ENCODE measurements at places on chromosomes 3 and 15.

DNA sequence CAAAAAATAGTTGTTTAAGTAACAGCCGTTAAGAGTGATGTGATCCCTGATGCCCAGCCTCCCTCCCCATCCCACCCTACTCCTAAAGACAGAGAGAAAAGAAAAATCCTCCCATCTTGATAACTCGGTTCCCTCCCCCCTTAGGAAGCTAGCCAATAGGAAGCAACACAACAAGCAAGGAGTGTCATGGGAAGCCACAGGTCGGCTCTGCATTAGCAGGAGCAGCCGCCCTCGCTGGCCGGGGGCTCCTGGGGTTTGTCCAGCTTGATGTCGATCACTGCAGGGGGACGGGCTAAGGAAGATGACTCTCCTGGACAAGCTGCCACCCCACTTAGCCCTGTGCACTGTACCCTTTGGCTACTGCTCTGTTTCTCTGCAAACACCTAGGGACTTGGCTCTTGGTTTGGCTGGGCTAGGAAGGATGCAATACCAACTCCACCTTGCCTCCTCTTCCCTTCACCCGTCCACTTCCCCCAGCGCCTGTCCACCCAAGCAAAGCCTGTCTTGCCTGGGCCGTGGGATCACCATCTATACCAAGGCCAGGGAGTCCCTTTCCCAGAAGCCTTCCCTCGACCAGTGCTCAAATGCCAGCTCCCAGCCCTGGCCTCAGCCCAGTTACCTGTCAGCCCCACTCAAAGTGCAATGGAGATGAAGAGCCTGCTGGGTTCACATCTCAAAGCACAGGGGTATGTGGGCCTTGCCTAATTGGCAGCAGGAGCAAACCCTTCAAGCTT lies 23.1 kb downstream of the SRPRB start:
- no peak for DNase-seq

GRCh38 chr3:19540464-19540863 lies 392.2 kb downstream of the KCNH8 start:
- no peak for DNase-seq

DNA sequence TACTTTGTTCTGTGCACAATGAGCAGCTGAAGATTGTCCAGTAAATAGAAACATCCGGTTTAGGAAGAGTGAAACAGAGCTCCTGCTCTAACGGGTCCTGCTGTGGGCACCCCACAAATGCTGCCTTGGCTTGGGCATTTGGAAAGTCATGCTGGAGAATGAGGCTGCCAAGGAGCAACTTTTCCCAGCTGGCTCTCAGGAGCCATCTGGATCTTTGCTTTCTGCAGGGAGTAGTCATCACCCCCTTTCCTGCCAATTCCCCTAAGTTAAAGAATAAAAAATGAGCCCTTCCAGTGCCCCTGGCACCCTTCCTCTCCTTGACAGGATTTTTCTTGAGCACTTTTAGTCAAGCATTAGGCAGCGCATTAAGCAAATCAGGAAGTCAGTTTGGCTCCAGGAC lies 90.0 kb downstream of the FAM43A start:
- peak; percentile 38 for DNase-seq

DNA sequence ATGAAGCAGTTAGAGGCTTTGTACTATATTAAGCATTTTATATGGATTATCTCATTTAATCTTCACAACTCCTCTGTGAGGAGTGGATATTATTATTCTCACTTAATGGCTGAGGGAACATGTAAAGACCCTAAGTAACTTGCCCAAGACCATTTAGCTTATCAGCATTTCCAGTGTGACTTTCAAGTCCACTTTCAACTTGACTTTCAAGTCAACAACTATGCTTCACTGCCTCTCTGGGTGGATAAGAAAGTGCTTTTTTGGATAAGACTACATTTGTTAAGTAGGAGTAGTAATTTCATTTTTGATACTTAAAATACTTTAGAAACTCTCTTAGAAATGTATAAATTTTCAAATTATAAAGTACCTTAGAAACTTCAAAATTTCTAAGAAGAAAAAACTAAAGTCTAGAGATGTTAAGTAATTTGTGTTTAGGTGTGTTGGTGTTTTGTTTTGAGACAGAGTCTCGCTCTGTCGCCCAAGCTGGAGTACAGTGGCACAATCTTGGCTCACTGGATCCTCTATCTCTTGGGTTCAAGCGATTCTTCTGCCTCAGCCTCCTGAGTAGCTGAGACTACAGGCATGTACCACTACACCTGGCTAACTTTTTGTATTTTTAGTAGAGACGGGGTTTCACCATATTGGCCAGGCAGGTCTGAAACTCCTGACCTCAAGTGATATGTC lies 71.8 kb downstream of the MINDY2 start:
- DNase-seq: no peak

DNA sequence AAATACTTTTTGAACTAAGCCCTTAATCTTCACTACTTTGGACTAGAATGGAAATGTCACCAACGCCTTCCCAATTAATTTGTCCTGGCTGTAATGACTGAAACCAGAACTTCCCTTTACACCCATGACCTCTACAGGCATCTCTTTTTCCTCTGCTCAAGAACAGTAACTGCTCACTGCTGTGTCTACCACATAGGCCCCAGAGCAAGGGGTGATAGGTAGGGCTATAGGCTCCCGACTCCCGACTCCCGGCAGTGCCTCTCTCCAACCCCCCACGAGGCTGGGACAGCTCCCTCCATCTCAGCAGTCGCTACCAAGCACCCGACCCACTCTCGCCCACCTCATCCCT lies 384 bp upstream of the LEKR1 start:
- DNase-seq: no peak

GRCh38 chr3:49533786-49534519 lies 20.3 kb upstream of the BSN start:
- DNase-seq: no peak
